Mononuclear cell (primary cell): ENCODE measurements at places on chromosomes 13 and 19. TPM values are rescaled to one million over a fixed set of nuclear protein-coding genes. Genes with fewer than 3 reads are reported as not detected.

The ZNF430 gene
- 49.5 TPM for total RNA-seq

The CGB3 gene
- total RNA-seq, result not detected

The MICU2 gene
- total RNA-seq, result 60.3 TPM

The TJP3 gene
- total RNA-seq, result 5.7 TPM

The IGFL1 gene
- not detected for total RNA-seq

The CD79A gene
- total RNA-seq, result 47.3 TPM

The PRTN3 gene
- total RNA-seq, result 0.31 TPM

The KLK4 gene
- total RNA-seq, result 0.21 TPM

The ZNF625 gene
- 1.7 TPM for total RNA-seq

The ZNF470 gene
- total RNA-seq, result 0.94 TPM

The CPAMD8 gene
- 4.0 TPM for total RNA-seq

The PSG7 gene
- total RNA-seq, result 0.10 TPM

The HAUS5 gene
- 6.0 TPM for total RNA-seq

The GIPR gene
- total RNA-seq, result 1.2 TPM

The ATP4B gene
- not detected for total RNA-seq

The C5AR1 gene
- 92.2 TPM for total RNA-seq

The TICAM1 gene
- total RNA-seq, result 7.0 TPM

The KIRREL2 gene
- 0.10 TPM for total RNA-seq

The RPL18A gene
- total RNA-seq, result 1,903 TPM

The LIPE gene
- 2.5 TPM for total RNA-seq

The ZNF835 gene
- 0.42 TPM for total RNA-seq

The COL5A3 gene
- total RNA-seq, result 1.0 TPM

The TBC1D17 gene
- total RNA-seq, result 6.1 TPM

The CD22 gene
- 50.4 TPM for total RNA-seq

The PROZ gene
- total RNA-seq, result 0.10 TPM

The TDRD12 gene
- total RNA-seq, result 0.42 TPM

The C19orf85 gene
- total RNA-seq, result not detected

The ZNF45 gene
- total RNA-seq, result 4.4 TPM

The EPSTI1 gene
- total RNA-seq, result 14.9 TPM

The TUBB4A gene
- total RNA-seq, result 0.10 TPM

The CTXN1 gene
- not detected for total RNA-seq

The NTN5 gene
- total RNA-seq, result 0.63 TPM

The PTH2 gene
- not detected for total RNA-seq

The ZNF419 gene
- 7.6 TPM for total RNA-seq

The LILRA2 gene
- 41.5 TPM for total RNA-seq

The SETDB2 gene
- 20.6 TPM for total RNA-seq

The FRY gene
- total RNA-seq, result 12.5 TPM

The C19orf18 gene
- total RNA-seq, result 0.21 TPM
